ENCODE measurements at places on chromosomes 16 and 17.

- no peak for DNase-seq
Observed at GRCh38 chr17:57106107-57106835, 21.2 kb downstream of the AKAP1 start.

GRCh38 chr16:1757714-1758461, 13.5 kb downstream of the NME3 start:
- DNase-seq, result no peak

- peak; percentile 88 for DNase-seq
Observed at GRCh38 chr16:88957887-88958577, 19.0 kb downstream of the CBFA2T3 start.

- DNase-seq, result no peak
Observed at GRCh38 chr17:74339537-74340195, 13.6 kb downstream of the KIF19 start.

DNA sequence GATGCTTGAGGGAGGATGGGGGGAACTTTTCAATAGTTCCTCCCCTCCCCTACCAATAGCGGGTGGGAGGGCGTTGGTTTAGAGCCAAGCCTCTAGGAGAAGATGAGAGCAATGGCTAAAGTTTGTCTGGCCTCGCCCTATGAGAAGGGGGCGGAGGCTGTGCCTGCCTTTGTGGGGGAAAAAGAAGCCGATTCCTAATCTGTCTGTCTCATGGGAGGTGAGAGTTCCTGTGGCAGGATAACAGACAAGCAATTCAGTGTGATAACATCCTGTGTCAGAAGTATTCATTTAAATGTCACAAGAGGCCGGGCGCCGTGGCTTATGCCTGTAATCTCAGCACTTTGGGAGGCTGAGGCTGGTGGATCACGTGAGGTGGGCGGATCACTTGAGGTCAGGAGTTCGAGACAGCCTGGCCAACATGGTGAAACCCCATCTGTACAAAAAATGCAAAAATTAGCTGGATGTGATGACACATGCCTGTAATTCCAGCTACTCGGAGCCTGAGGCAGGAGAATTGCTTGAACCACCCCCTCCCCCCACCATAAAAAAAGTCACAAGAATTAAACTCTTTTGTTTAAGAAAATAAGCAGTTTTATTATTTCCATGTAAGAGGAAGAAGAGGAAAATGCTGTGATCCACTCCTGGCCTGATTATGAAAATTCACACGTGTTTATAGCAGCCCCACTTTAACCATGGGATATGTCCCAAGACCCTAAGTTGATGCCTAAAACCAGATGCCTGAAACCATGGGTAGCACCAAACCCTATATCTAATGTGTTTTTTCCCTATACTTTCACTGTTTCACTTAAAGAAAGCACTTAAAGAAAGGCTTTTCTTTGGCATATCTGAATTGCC, 1.7 kb downstream of the SLFN5 start:
- DNase-seq, result peak; percentile 99

DNA sequence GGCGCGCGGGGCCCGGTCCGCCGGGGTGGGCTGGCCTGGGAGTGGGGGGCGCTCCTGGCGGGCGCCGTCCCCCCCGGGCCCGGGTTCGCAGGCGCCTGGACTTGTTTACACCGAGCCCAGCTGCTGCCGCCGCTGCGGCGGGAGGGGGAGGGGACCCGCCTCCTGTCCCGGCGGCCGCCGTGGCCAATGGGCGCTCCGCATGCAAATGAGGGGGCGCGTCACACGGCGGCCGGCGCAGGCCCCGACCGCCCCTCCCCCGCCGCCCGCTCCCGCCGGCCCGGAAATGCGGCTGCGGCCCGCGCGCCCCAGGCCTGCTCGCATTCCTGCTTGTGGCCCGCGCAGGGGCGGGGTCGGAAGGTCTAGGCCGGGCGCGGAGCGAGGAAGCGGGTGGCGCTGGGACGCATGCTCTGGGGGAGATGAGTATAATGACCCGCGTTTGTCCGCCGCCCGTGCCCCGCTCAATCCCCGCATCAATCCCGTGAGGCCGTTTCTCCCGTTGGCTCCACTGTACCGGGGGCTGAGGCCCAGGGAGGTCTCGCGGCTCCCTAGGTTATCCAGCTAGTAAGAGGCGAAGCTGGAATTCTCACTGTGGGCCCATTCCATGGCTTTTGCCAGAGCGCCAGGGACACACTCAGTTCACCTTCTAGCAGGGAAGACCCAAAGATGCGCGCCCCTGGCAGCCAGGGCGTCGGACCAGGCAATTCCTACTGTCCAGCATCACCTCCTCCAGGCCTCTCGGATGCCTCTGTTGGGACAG, at the start of gene YPEL3:
Gene YPEL3 (minus strand): TSS at position 109 of the 757 bp plus-strand sequence. CDS start 731 bp downstream, outside the sequence.
- DNase-seq, result peak; percentile 81

DNA sequence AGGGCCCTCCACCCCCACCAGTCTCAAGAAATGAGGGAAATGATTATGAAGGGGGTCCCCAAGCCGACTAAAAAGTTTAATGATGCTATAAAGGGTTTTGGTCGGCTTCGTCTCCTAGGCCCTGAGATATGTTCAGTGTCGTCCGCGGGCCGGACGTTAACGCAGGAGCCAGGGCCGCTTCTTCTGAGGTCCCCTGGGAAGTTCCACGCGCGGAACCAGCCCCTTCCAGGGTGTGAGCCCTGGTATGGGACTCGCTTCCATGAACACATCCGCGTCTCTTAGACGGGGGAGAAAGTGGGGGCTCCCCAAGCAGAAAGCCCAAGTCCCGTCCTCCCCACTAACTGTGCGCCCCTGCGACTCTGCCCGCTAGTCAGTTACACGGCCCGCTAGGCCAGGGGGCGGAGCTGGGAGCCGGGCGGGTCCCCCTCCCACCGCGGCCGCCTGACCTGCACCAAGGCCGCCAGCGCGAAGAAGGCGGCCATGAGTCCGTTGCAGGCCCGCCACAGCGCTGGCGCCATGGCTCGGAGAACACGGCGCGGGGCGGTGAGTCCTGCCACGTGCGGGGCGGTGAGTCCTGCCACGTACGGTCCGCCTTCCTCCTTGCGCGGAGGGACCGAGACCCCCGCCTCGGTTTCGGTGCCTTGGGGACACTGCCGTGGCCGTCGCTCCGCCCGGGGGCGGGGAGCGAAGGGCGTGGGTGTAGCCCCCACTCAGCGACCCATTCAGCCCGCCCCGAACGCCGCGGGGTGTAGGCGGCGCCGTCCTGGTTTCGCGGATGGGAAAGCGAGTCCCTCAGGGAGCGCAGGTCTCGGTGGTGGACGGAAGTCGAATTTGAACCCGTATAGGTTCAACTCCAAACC, at the start of gene TMEM220:
Gene TMEM220 (minus strand): TSS at position 690 of the 860 bp plus-strand sequence. CDS start 172 bp downstream, at position 518.
- peak; percentile 68 for DNase-seq

DNA sequence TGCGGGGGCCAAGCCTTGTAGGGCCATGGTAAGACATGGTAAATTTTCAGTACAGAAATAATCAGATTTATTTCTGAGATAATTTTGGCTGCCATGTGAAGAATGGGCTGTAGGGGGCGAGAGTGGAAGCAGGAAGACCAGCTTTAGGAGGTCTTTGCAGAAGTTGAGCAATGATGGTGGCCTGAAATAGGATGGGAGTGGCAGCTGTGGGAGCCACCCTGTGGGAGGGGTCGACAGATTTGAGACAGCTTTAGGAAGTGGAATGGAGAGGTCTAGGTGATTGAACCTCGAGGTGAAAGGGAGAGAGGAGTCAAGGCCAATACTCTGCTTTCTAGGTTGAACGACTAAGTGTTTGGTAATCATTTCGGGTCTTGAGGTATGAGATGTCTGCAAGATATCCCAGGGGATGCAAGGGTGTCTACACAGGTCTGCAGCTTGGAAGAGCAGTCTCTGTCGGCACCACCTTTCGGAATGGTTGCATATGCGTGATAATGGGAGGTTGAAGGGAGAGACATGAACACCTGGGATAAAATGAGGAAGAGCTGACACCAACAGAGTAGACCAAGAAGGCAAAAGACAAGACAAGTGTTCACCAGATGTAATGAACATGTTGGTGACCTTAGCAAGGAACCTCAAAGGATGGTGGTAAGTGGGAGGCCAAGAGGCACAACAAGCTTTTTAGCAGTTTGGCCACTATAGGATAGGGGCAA, 4.2 kb upstream of the ATXN7L3 start:
- peak; percentile 73 for DNase-seq

DNA sequence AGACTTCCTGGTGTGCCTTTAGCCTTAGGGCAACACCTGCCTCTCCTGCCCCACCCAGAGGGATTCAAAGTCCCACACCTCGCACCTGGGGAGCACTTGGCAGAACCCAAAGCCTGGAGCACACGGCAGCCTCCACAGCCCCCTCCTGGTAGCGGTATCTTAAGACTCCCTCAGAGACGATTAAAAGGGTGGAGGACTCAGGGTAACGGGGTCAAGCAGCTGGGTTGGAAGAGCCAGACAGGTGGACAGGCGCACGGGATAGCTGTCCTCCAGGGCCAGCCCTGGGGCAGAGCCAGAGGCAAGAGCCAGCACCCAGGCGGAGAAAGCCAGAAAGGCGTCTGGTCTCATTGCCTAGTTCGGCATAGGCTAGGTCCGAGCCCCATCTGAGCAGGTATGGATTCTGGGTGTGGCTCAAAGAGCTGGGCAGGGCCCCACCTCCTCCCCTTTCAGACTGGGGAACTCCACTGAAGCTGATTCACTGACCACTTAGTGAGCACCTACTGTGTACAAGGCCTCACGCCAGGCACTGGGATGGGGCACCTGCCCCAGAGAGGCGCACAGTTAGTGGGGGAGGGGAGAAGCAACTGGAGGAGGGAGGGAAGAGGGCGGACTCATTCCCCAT, 55.0 kb upstream of the MEAK7 start:
- DNase-seq, result no peak

- no peak for DNase-seq
Observed at GRCh38 chr17:74020522-74020921, 183.0 kb upstream of the RPL38 start.

DNA sequence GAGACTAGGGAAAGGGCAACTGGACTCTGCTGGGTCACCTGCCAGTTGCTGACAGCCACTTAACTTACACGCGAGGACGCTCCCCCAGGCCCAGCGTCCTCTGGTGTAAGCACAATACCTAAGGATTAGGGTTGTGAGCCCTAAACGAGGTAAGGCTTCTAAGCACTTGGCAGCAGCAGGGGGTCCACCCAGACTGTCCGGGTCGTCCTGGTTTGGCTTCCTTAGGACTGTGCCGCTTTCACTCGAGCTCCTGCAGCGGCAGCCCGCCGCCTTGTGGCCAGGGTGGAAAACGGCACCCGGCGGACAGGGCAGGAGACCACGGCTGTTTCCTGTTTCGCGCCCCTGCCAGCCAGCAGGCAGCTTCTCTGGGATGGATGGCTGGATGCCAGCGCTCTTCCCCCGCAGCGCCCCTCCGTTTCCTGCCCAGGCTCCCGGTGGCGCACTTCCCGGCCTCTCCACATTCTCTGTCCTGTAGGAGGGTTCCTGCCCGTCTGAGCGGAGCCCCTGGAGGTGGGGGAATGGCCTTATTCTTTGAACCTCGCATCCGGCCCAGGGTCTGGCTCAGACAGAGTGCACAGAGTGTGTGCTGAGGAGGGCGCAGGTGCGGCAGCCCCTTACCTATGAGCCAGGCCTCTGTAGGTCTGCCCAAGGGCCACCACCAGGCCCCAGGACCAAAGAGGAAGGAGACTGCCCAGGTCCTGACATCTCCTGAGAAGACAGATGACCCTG, 47.0 kb upstream of the AMZ2 start:
- peak; percentile 75 for DNase-seq

DNA sequence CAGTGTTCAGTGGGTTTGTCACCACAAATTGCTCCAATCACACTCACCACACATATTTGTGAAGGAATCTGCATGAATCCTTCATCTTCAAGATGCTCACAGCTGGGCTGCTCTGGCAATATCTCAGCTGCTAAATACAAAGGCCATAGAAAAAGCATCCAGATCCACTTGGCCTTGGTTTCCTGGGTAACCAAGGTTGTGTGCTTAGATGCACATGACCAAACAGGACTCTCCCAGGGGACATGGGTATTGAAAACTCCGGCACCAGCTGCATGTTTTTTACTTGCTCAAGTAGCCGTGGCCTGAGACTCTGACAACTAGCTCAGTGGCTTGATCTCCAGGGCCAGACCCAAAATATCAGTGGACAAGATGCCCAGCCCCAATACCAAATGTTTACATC, 131.3 kb downstream of the CBLN1 start:
- DNase-seq, result no peak

DNA sequence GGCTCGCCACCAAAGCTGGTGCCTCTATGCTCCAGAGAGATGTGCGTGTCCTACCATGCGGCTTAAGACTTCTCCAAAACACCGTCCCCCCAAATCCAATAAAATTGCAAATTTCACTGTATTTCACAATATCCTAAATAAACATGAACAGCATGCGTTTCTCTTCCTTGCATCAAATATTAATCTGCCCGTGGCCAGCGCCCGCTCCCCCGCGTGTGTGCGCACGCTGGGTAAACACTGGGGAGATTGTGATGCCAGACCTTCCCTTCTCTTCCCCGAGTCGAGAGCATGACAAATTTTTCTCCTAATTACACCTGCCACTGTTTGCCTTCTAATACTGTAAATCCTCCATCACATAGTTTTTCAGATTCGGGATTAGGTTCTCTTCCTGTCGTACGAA, 148.1 kb downstream of the MRM1 start:
- DNase-seq, result no peak

GRCh38 chr17:71983828-71984227, 137.0 kb upstream of the SOX9 start:
- DNase-seq, result no peak

GRCh38 chr17:27751622-27752490, 48.5 kb downstream of the NOS2 start:
- DNase-seq, result no peak

- DNase-seq, result no peak
Observed at GRCh38 chr16:88821168-88821850, 9.6 kb upstream of the APRT start.
